ENCODE measurements at places on chromosomes 6 and 20.

DNA sequence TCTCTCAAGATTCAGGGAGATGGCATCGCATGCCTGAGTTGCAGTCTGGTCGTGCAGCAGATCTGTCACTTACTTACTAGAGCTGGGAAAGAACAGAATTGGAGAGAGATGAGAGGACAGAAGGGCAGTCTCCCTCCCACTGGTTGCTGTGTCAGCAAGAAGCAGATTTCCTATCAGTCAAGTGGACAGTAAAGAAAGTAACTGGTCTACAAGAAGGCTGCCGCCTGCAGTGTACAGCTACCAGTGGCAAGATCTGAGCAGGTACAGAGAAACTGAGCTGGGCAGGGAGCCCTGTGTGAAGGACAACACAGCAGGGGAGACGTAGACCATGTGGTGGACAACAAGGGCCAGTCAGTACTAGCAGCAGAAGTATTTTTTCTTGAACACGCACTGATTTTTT is 49.5 kb upstream of the PCSK2 start:
- DNase-seq, result no peak

GRCh38 chr6:27138837-27139755 is 108.4 kb upstream of the PRSS16 start:
- peak; percentile 51 for DNase-seq

GRCh38 chr20:33522256-33522820 is 32.4 kb downstream of the CBFA2T2 start:
- no peak for DNase-seq

DNA sequence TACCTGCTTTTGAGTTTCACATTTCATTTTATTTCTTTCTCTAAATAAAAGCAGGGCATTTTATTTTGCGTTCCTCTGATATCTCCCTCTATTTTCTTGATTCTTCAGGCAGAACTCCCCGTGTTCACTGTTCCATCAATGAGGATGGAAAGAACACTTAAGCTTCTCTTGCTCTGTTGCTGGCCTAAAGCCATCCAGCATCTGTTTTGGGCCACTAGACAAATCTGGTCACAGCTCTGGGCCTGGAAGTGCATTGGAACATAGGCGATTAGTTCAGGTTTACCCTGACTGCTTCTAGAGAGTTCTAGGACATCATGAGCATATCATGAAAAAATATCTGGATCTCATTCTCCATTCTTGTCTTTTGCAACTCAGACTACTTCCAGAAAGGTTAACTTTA is 611.2 kb downstream of the UTRN start:
- no peak for DNase-seq

GRCh38 chr20:58996226-58996611 is 10.8 kb downstream of the CTSZ start:
- DNase-seq, result no peak

- DNase-seq, result no peak
Measured at GRCh38 chr6:106084989-106085691, 996 bp upstream of the PRDM1 start.

DNA sequence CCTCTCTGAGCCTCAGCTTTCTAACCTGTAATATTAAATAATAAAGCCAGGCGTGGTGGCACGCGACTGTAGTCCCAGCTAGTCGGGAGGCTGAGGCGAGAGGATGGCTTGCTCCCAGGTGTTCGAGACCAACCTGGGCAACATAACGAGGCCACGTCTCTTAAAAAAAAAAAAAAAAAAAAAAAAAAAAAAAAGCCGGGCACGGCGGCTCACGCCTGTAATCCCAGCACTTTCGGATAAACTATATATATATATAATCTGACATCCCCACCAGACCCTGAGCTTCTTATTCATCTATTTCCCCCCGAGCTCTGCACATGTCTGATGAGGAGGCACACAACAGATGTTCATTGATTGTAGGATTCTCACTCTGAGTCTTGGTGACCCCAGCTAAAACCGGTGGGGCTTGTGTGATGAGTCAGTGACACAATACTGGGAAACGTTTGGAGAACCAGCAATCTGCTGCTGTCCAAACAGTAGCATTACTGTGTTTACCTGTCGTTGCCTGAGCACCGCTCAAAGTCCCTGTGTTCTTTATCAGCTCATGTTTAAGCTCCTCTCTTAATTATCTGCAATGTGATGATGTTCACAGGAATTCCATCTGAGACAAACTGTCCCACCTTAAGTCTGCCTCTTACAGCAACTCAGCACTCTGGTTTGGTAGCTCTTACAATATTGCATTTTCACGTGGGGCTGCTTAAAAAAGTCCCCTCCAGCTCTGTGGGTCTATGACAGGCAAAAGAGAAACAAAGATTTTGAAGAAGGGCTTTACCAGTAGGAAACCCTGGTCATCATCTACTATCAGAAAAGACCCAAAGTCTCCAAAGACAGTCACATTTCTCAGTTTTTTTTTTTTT is 1.0 kb upstream of the SPATA2 start:
- peak; percentile 63 for DNase-seq

- no peak for DNase-seq
Measured at GRCh38 chr6:48378884-48379407, 267.9 kb upstream of the PTCHD4 start.

GRCh38 chr6:103081876-103082630 is 1688.5 kb downstream of the GRIK2 start:
- DNase-seq, result no peak

DNA sequence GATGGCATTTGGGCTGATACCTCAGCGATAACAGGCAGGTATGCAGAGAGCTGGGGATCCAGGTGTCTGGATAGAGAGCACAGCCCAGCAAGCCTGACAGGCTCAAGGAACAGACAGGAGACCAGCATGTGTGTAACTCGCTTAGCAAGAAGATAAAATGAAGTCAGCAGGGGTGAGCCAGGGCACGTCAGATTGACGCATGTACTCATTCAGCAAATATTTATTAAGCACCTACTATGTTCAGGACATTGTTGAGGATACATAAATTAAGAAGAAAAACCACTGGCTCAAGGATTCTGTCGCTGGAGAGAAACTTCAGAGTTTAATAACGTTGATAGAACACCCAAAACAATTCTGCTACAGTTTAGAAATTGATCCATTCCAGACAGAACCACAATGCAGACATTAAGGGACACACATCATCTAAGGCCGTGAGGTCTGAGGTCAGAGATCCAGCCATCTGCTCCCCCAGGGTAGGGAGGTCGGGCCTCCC is 1.0 kb upstream of the DUSP22 start:
- peak; percentile 59 for DNase-seq

GRCh38 chr20:39538317-39538716 is 576.2 kb downstream of the DHX35 start:
- no peak for DNase-seq

- DNase-seq, result no peak
Measured at GRCh38 chr6:169146521-169146920, 107.1 kb downstream of the THBS2 start.

DNA sequence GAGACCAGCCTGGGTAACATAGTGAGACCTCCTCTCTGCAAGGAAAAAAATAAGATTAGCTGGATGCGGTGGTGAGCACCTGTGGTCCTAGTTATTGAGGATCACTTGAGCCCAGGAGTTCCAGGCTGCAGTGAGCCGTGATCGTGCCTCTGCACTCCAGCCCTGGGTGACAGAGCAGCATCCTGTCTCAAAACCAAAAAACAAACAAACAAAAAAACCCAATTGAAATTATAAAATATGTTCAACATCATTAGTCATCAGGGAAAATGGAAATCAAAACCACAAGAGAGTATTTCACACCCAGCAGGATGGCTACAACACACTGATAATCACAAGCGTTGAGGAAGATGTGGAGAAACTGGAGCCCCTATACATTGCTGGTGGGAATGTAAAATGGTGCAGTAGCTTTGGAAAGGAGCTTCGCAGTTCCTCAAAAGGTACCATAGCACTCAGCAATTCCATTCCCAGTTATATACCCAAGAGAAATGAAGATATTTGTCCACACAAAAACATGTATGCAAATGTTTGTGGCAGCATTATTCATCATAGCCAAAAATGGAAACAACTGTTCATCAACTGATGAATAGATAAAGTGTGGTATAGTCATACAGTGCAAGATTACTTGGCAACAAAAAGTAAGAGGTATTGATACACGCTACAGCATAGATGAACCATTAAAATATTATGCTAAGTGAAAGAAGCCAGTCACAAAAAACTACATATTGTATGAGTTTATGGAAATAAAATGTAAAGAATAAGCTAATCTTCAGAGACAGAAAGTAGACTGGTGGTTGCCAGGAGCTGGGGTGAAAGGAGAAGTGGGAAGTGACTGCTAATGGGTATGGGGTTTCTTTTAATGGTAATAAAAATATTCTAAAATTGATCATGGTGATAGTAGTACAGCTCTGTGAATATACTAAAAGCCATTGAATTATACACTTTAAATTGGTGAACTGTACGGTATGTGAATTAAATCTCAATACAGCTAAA is 38.7 kb upstream of the RIPOR2 start:
- no peak for DNase-seq

- peak; percentile 67 for DNase-seq
Measured at GRCh38 chr20:50980851-50981713, 22.5 kb downstream of the MOCS3 start.

DNA sequence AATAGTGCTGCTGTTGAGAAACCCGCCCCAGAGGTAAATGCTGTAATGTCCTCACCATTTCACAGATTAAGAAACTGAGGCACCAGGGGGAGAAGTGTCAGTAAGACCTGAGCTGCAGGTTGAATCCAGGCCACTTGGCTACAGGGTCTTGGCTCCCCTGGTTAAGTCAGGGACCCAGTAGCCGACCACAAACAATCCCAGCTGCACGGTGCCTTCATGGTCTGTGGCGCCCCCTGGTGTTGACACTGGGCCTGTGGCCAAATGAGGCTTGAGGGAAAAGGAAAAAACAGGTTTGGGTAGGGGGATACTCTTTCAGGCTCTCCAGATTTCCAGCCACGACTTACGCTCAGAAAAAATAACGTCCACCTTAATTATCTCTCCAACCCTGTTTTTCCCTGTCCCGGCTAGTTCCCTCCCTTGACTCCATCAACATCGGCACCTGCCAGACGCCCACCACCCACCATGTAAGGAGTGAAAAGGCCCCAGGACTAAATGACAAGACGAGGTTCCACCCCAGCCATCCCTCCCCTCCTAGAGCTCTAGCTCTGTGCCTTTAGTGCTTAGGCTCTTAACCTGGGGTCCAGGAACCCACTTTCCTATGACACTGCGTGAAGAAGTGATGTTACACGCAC is 47.7 kb upstream of the POLR1H start:
- DNase-seq, result peak; percentile 36

GRCh38 chr6:158708239-158708638 is 58.4 kb downstream of the SYTL3 start:
- no peak for DNase-seq

- no peak for DNase-seq
Measured at GRCh38 chr6:38501931-38502330, 137.8 kb downstream of the BTBD9 start.

- no peak for DNase-seq
Measured at GRCh38 chr20:17841751-17842215, 126.8 kb downstream of the SNX5 start.

GRCh38 chr20:57628047-57628961 is 8.1 kb upstream of the ZBP1 start:
- DNase-seq, result peak; percentile 56

- DNase-seq, result peak; percentile 87
Measured at GRCh38 chr20:51400051-51400926, 142.2 kb downstream of the NFATC2 start.

DNA sequence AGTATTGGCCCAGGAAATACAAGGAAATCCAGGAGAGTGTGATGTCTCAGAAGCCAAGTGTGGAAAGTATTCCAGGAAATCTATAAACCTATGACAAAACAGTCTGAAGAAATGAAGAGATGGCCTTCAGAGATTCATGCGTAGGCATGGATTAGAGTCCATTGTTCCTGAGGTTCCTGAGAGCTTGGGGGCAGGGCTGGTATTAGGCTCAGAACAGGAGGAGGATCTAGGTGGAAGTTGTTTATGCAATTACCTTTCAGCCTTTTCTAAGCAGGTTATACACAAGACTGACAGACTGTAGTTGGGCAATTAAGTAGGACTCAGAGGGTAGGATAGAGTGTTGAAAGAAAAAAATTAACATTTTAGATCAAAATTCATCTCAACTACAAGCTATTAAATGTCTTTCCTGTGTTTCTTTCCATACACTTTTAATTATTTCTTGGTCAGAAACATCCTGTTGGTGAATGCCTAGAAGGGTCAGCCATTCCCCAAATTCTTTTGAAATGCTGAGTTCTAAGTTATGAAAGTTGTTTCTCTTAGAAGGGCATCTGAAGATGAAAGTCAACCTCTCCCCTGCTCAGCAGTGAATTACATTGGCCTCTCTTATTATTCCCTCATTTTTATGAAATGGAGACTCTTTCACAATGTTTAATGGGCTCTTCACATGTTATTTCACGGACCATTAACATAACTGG is 201.2 kb upstream of the MYLIP start:
- DNase-seq, result no peak

DNA sequence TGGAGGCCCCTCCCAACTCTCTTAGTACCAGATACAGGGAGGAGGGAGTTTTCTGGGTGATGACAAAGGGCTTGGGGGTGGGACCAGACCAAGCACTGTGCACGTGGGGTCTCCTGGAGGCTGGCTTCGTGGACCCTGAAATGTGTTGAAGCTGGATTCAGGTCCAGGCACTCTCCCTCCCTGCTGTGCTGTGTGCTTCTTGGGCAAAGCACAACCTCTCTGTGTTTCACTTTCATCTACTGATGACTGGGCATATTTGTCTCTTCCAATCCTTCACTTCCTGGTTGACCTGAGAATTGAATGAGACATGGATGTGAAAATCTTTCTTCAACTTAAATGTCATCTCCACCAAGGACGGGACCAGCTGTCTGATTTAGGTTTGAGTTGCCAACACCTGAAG is 14.5 kb upstream of the MLN start:
- no peak for DNase-seq

- DNase-seq, result no peak
Measured at GRCh38 chr20:25214426-25214790, 18.9 kb downstream of the ENTPD6 start.

DNA sequence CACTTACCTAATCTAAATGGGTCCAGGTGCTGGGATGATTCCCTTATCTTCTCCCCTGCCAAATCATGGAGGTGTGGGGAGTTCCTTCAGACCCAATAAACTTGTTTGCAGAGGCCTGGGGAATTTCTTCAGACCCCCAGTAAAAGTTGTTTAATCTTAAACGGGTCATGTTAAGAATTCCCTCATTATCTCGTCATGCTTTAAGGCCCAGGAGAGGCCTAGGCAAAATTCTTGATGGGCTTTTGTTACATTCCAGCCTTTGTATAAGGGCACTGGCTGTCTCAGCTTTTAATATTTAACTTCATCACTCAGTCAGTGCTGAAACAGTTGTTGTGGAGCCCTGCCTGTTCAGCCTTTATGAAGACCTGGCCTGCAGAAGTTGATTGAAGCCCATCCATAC is 11.0 kb upstream of the SLC35B3 start:
- no peak for DNase-seq

GRCh38 chr20:54623991-54624569 is 148.7 kb downstream of the DOK5 start:
- no peak for DNase-seq
